Suppressor macrophage treated with lipopolysaccharide for 4 hours (primary cell): ENCODE measurements at places on chromosomes 5 and 9.
A peak's percentile ranks its signal among the peaks of the same experiment; 100 is the strongest.

- peak; percentile 74 for DNase-seq
Measured at GRCh38 chr5:35089334-35090314, 41.9 kb upstream of the AGXT2 start.

DNA sequence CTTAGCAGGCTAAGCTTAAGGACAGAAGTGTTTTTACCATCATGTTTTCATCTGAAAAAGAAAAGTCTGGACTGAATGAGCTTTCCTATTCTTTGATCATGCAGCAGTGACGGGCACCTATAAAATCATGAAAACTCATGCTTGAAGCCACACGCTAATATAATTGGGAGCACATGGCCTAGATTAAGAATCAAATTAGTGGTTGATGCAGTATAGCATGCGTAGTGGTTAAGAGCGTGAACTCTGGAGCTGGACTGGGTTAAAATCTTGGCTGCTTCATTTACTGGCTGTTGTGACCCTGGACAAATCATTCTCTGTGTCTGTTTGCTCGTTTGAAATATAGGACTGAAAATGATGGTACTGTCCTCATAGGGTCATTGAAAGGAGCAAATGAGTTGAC is 49.9 kb upstream of the IL13 start:
- DNase-seq: no peak

DNA sequence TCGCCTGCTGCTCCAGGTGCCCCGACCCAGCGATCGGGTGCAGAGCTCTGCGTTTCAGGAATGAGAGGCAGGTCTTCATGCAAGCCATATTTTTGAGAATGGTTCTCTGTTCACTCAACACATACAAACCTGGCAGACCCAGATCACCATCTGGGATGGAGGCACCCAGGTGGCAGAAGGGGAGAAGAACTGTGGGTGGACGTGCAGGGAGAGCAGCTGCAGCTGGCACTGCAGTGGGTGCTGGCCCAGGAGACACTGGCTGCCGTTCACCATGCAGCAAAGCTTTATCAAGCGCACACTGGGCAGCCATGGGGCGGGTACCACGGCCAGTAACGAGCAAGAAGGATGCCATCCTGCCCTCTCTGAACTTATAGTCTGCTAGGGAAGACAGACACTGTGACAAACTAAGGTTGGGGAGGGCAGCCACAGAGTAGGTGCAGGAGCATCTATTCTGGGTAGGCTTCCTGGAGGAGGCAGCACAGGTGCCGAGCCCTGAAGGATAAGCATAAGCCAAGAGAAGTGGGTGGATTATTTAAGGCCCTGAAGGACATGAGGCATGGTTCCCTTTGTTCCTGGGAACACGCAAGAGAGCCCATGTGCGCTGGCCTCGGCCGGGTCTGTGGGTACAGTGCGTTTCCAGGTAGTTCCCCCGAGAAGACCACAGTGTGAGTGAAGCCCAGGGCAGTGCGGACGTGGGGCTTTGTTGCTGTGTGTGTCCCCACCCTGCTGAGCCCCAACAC is 46.2 kb upstream of the FCN2 start:
- no peak for DNase-seq

DNA sequence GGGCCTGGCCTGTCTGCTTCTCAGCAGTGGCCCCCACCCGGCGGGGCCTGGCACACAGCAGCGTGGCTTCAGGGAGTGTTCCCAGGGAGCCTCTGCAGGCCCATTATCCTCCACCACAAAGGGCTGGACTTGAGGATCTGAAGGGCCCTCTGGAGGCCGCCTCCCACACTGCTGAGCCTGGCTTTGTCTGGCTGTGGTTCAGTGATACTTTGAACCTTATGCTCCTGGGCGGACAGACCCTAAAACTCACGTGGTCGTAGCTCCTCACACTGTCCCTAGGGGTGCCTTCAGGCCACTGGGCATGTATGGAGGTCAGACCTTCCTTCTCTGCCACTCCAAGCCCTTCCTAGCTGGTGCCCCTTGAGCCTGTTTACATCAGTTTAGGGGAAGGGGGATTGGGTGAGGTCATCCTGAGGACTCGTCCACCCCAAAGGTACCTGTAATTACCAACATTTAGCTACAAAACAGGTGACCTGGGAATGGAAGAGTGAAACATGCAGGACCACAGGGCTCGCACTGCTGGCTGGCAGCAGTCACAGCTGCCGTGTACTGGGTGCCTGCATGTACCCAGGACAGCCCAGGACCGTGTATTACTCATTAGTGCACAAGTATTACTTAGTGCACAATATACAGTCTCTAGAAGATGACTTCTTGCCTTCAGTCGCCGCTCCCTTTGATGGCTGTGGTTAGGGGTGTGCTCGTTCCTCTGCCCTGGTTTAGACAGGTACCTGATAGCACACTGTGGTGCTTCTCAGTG is 8.5 kb downstream of the GRHPR start:
- no peak for DNase-seq

DNA sequence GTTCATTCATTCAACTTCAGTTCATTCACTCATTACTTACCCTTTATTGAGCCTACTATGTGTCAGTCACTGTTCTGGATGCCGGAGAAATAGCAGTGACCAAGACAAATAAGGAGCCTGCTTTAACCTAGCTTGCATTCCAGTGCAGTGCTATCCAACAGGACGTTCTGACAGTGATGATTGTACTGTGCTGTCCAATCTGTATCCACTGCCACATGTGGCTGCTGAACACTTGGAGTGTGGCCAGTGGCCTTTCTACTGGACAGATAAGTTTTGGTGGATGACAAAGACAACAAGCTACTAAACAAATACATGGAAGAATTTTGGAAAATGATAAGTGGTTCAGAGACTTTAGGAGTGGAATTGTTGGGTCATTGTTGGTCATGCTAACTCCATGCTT is 33.6 kb downstream of the SUB1 start:
- DNase-seq: no peak

DNA sequence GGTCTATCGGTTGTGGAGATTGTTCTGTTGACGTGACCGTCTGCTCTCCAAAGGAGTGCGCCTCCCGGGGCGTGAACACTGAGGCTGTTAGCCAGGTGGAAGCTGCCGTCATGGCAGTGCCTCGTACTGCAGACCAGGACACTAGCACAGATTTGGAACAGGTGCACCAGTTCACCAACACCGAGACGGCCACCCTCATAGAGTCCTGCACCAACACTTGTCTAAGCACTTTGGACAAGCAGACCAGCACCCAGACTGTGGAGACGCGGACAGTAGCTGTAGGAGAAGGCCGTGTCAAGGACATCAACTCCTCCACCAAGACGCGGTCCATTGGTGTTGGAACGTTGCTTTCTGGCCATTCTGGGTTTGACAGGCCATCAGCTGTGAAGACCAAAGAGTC is 128.9 kb upstream of the DMRT1 start:
- no peak for DNase-seq

GRCh38 chr9:8653855-8654254 is 854.3 kb upstream of the DMAC1 start:
- DNase-seq: no peak

DNA sequence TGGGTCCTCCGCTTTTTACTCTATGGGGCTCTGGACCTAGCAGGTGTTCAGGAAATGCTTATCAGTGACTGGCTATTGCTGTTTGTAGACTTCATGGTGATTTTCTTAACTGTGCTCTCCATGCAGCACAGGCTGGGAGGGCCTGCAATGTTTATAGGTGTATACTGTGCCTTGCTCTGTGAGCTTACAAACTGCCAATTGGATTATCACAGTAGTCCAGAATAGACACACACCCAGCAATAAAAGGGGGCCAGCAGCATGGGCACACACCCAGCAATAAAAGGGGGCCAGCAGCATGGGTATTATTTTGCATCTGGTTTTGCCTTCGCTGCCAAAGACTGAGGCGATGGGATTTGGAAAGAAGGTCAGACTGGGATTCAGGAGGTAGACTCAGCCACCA is 100.0 kb downstream of the CRB2 start:
- no peak for DNase-seq

DNA sequence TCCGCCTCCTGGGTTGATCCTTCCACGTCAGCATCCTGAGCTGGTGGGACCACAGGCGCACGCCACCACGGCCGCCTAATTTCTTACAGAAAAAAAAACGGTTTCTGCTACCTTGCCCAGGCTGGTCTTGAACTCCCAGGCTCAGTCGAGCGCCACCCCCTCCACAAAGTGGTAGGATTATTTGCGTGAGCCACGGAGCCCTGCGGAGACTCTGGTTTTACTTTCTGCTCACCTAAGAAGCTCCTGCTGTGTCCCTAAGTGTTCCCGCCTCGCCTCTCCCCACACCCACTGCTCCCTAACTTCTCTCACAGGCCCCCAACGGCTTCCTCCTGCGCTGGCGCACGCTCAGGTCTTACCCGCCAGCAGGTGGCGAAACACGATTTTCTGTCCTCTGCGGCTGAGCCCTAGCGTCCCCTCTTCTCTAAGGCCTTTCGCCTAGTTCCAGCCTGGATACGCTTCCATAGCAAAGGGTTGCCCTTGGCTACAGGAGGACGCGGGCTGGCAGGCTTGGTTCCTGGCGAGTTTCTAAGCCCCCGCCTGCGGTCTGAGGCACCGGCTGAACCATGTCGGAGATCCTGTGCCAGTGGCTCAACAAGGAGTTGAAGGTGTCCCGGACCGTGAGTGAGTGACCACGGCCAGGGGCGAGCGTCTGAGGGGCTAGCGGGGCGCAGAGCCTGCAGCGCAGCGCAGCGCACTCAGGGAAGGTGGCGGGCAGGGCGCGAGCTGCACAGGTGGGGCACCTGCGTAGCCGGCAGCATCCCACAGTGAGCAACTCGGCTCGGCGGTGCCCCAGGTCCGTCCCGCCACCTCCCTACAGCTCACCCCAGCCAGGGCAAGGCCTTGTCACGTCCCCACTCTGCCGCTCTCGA is at the start of gene SPEF2:
TSS of gene SPEF2 (plus strand) at position 429 of the 869 bp plus-strand sequence. CDS start at position 564, 135 bp downstream.
- DNase-seq: peak; percentile 90

GRCh38 chr5:72063219-72063819 is 44.0 kb upstream of the MAP1B start:
- DNase-seq: no peak

DNA sequence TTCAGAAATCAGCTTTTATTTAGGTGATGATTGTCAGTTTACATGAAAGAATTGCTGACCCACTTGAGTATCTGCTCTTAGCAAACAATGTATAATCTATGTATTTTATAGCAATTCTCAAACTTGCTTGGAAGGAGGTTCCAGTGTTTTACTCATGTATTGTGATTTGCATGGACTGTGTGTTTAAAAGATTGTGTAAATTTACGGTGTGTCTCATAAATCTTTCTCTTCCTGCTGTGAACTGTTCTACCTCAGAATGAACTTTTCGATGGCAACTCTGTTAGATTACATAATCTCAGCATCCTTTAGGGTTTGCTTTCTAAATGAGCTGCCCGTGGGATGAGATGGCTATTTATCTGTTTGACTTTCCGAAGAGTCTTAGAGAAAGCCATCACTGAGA is 122.5 kb downstream of the MEF2C start:
- no peak for DNase-seq

DNA sequence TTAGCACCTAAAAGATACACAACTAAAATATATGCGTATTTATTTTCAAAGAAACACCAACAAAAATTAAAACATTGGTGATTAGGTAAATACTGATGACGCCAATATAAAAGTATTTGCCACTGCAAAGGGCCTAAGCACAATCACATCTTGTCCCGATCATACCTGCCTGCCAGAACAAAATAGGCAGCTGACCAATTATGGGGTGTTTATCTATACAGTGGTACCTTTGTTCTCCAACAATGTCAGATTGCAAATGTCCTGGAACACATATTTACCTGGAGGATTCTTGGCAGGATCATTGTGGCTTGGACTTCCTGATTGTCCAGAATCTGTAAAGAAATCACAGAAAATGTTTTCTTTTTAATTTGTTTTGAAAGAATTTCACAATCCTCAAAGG is 134.5 kb downstream of the NFIB start:
- DNase-seq: no peak

GRCh38 chr9:32251539-32251938 is 132.9 kb upstream of the ACO1 start:
- DNase-seq: peak; percentile 64

GRCh38 chr9:123034881-123035510 is 1.5 kb downstream of the GPR21 start:
- peak; percentile 6 for DNase-seq

- DNase-seq: no peak
Measured at GRCh38 chr5:171841984-171842776, 56.6 kb downstream of the SMIM23 start.

- no peak for DNase-seq
Measured at GRCh38 chr9:136424750-136425362, 14.4 kb downstream of the PMPCA start.

DNA sequence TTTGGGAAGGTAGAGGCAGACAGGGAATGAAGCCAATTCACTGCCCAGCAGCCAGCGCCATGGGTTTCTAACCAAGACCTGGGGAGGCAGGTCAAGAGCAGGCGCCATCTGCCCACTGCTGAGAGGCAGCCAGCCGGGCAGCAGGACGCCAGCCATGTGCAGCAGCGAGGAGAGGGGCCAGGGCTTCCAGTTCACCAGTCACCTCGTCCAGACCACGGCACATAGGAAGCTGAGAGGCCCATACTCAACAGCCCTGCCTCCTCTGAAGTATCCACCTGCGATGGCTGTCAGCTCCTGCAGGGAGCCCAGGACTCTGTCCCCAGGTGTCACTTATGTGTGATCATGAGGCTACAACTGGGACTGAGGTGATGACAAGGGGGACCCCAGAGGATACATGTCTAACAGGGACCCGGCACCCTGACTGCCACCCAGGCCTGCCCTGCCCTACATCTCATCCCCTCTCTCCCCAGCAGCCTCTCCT is 30.1 kb downstream of the IPPK start:
- no peak for DNase-seq

DNA sequence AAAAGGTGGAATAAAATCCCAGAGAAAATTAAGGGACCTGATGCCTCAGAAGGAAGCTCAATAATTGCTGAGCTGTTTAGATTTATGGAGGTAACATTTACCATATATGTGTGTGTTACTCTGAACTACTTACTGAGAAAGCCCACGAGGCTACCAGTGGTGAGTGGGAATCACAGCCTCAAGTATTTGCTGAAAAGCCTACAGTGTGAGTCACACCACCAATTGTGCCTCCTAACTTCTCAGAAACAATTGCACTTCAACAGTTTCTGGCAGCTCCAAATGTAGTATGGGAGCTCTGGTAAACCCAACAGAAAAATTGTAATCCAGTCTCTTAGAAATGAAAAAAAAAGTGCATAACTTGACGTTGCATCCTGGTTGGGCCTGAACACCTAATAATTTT is 551.6 kb downstream of the PRDM9 start:
- DNase-seq: no peak
